ENCODE measurements at places on chromosomes 1 and 21. TPM values are rescaled to one million over a fixed set of nuclear protein-coding genes. Genes with fewer than 3 reads are reported as not detected.

- peaks cover 8% of the 10 kb centered on the region for H3K36me3 ChIP-seq
- H3K4me1 ChIP-seq: peaks cover 21% of the 10 kb centered on the region
- no peak for DNase-seq
- no peak overlapping the region for H3K27ac ChIP-seq
- H3K4me3 ChIP-seq: peak overlapping the region; percentile 44
These were observed 406 bp upstream of the DNAJC8 start for GRCh38 chr1:28233264-28233606.

GRCh38 chr1:68321084-68321685 lies 88.9 kb upstream of the WLS start:
- no peaks in the 10 kb centered on the region for H3K27me3 ChIP-seq
- H3K36me3 ChIP-seq: no peaks in the 10 kb centered on the region
- no peak for DNase-seq
- H3K4me3 ChIP-seq: no peak overlapping the region

DNA sequence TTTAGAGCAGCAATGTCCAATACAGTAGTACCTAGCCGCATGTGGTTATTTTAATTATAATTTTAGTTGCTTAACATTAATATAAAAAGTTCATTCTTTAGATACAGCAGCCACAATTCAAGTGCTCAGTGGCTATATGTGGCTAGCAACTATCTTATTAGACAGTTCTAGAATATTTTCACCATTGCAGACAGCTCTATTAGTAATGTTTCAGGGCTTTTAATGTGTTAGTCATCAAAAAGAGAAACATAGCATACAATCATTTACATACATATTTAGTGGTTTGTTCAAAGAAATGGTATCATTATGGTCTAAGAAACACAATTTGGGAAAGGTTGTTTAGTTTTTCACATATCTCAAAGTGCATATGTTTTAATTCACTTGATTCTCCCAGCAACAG lies 66.6 kb upstream of the DYNLT5 start:
- peaks cover 10% of the 10 kb centered on the region for H3K27me3 ChIP-seq
- H3K36me3 ChIP-seq: no peaks in the 10 kb centered on the region
- no peaks in the 10 kb centered on the region for H3K4me1 ChIP-seq
- DNase-seq: no peak
- H3K27ac ChIP-seq: no peak overlapping the region

- H3K27me3 ChIP-seq: no peaks in the 10 kb centered on the region
- no peak overlapping the region for H3K27ac ChIP-seq
- no peak overlapping the region for H3K4me3 ChIP-seq
- no peaks in the 10 kb centered on the region for H3K36me3 ChIP-seq
- H3K4me1 ChIP-seq: no peaks in the 10 kb centered on the region
- no peak for DNase-seq
These were observed 67.3 kb downstream of the STUM start for GRCh38 chr1:226615876-226616275.

SPATA17 gene
- total RNA-seq: not detected

DNA sequence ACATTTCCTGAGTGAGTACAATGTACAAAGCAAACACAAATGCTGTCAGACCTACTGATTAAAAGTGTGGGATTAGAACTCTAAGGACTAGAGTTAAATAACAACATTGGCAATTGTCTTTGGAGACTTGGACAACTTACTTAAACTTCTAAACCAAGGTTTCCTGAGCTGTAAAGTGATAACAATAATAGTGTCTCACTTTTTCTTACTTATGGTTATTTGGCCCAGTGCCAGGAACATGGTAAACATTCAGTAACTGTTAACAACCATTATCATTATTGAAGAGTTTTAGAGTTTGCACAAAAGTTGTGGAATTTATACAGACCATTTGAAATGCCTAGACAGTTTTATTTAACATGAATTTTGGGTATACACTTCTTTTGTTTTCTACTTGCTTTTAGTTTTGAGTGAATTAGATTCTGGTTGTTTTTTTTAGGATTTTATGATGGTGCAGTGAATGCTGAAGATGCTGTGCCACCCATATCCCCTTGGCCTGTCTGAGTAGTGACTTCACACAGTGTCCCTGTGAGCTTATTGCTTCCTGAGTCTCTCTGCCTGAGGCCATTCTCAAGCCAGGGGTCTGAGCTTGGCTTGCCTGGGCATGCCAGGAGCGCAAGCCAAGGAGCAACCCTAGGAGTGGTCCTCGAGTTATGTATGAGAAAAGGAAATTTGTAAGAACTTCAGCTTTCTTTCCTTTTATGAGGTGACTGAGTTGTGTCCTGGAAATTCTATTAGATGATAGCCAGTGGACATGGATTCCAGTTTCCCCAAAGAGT lies 932.8 kb downstream of the TTLL7 start:
- no peak overlapping the region for H3K27ac ChIP-seq
- no peak overlapping the region for H3K4me3 ChIP-seq
- H3K4me1 ChIP-seq: peaks cover 12% of the 10 kb centered on the region
- DNase-seq: no peak

- H3K36me3 ChIP-seq: no peaks in the 10 kb centered on the region
- no peak for DNase-seq
- H3K27ac ChIP-seq: no peak overlapping the region
- H3K4me3 ChIP-seq: no peak overlapping the region
- H3K4me1 ChIP-seq: no peaks in the 10 kb centered on the region
These were observed 618 bp downstream of the SH3BGR start for GRCh38 chr21:39452207-39452969.
